Stimulated activated CD4-positive, alpha-beta T cell treated with anti-CD3 and anti-CD28 coated beads, Interleukin-2, amount 100 ng/mL, for 4 hours (primary cell): ENCODE measurements at places on chromosomes 5 and 9.

DNA sequence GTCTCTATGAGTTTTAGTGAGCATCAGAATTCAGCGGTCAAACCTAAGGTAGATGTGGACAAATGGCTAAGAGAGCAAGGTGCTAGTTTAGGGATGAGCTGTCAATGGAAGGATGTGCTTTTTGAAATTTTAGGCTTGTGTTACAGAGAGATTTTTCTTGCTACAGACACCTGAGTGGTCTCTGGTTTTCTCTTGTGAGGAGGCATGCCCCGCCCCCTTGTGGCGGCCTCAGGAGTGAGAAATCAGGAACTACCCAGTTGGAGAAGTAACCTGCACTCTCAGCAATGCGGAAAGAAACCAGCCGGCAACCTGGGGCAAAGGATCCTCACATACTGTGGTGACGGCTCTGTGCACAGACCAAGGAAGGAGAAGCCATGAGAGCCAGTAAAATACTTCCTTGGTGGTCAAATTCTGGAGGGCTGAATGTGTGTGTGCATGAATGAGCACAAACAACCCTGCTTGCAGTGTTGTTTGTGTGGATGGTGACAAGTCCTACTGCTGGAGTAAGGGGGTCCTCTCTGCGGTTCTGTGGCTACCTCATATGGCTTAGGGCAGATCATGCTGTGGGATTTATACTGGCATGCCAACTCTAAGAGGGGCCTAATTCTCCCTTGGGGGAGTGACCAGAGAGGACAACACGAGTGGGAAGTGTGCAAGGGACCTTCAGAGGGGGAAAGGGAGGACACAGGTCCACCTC lies 16.7 kb upstream of the HSD17B4 start:
- DNase-seq = peak; percentile 64

GRCh38 chr9:136143215-136144001 lies 24.7 kb upstream of the TMEM250 start:
- no peak for DNase-seq

DNA sequence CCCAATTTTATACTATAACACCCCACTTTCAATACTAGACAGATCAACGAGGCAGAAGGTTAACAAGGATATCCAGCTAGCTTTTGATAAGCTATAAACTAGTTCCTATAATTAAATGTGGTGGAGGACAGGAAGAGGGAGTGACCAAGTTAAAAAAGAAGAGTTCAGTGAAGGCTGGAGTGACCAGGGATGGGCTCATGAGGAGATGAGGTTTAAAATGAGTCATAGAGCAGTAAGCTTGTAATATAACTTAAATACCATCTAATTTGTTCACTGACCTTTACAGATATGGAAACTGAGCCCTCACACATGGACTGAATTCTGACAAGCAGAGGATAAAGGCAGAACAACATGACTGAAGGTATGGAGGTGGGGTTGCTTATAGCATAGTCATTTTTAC lies 284.5 kb downstream of the SPATA31D1 start:
- DNase-seq = no peak

DNA sequence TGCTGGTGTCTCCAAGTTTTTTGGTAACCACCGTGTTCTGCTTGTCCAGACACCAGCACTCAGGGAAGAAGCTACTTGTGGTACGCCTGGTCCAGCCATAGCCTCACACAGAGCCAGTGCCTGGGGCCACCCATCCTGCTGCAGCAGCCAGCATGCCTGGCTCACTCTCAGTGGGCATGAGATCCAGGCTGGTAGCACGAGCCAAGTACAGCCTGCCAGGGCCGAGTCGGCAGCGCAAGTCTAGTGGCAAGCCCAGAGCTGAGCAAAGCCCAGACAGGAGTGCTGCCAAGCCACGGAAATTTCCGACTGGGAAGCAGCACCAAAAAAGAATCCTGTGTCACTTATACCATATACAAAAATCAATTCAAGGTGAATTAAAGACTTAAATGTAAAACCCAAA lies 36.3 kb upstream of the FBXL17 start:
- DNase-seq = no peak

GRCh38 chr5:75336615-75337336 lies at the start of gene HMGCR:
TSS of gene HMGCR (plus strand) at chr5:75337220. CDS start at chr5:75342606, 5,386 bp downstream.
- DNase-seq = peak; percentile 98

GRCh38 chr5:115389034-115389798 lies 92.8 kb upstream of the CCDC112 start:
- no peak for DNase-seq

- DNase-seq = no peak
Measured at GRCh38 chr5:157708866-157709265, 22.4 kb upstream of the THG1L start.

GRCh38 chr5:5250758-5251157 lies 110.6 kb downstream of the ADAMTS16 start:
- no peak for DNase-seq

DNA sequence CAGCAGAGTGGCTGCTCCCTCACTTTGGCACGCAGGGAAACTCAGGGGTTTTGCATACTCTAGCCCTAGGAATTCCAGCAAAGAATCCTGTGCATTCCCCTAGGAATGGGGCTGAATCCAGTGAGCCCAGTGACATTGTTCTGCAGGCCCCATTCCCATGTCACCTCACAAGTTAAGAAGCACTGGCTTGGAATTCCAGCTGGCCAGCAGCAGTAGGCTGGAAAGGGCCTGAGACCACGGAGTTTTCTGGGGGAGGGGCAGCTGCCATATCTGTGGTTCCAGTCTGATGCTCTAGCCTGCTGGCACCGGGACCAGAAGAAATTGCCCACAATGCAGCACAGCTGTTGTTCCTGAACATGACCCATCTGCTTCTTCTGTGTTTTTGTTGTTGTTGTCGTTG lies 217.6 kb upstream of the DMRTA1 start:
- no peak for DNase-seq

DNA sequence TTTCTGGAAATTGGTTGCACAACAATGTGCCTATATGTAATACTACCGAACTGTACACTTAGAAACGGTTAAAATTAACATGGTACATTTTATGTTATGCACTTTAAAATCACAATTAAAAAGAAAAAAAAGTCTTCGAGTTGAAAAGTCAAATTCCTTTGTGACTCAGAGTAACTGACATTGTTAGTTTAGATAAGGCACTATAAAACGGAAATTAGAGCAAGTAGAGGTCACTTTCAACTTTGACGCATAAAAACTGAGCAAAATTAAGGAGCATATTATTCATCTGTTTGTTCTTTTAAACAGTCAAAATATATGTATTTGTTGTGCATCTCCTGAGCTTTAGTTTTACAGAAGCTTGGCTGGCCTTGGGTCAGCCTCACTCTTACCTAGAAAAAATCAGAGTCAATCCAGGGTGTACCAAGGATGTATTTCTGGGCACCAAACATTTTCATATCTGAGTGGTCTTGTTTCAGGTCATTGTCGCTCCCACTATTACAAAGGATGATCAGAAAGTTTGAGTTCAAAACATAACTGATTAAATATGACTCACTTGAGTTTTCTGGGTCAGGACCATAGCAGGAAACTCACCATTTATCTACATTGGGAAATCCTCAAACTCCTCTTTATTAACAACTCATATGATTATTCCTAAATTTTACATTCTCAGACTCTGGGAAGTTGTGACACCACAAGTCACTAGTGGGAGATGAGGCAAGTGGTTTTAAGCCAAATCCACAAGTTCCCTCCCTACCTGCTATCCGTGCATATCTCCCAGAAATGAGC lies 160.6 kb downstream of the CCDC192 start:
- no peak for DNase-seq
